ENCODE measurements at places on chromosomes 4 and X.

DNA sequence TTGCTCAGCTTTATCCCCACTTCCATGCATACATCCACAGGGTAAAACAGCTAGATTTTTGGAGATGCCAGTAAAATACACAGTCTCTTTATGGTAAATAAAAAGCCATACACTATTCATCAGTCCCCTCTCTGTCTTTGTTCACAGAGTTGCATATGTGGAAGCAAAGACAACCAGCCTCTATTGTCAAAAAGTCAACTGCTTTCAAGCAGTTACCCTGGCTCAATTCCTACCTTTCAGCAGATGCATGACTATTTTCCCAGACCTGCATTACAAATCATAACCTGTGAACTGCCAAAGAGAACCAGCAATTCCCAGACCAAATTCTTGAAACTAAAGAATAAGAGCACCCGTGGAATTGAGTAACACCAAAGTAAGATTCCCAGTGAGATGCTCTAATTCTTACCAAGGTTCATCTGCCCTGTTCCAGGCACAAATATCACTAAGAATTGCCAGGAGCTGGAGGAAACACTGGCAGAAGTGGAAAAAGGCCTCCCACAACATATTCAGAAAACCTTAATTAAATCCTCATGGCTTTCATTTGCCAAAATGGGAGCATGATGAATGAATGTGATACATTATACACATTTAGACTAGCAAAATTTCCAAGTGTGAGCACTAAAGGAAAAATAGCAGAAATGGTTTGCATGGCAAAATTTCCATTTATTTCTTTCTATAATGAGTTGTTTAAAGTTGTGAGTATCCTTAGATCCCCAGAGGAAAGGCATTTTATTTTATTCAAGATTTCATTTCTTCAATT lies 391.2 kb upstream of the ADGRL3 start:
- DNase-seq = no peak

- no peak for DNase-seq
These were observed at the start of gene NMU for GRCh38 chr4:55635741-55636655. Gene NMU, minus strand, starts transcription at chr4:55636298. Its CDS starts 106 bp downstream, at chr4:55636192.

DNA sequence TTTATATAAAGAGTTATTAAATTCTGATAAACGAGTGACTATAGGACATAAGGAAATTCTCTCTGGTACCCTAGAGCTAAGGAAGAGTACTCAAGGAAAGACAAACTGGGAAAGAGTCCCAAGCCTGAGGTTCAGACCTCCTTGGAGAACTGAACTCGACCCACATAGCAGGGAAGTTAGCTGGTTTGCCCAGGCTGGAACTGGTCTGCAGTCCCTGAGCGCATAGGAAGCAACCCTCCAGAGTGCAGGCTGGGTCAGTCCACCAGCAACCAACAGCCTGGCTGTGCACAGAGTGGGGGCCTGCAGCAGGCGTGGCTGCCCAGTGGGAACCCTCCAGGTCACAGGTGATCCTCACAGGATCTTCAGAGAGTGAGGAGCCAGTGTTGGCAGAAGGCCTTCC lies 114.1 kb downstream of the SOWAHB start:
- DNase-seq = no peak

- DNase-seq = no peak
These were observed 56.4 kb downstream of the RAB28 start for GRCh38 chr4:13427599-13428325.

- DNase-seq = no peak
These were observed 66.5 kb downstream of the DMP1 start for GRCh38 chr4:87716371-87717265.

- no peak for DNase-seq
These were observed 617 bp upstream of the GPR34 start for GRCh38 chrX:41688156-41688555.

DNA sequence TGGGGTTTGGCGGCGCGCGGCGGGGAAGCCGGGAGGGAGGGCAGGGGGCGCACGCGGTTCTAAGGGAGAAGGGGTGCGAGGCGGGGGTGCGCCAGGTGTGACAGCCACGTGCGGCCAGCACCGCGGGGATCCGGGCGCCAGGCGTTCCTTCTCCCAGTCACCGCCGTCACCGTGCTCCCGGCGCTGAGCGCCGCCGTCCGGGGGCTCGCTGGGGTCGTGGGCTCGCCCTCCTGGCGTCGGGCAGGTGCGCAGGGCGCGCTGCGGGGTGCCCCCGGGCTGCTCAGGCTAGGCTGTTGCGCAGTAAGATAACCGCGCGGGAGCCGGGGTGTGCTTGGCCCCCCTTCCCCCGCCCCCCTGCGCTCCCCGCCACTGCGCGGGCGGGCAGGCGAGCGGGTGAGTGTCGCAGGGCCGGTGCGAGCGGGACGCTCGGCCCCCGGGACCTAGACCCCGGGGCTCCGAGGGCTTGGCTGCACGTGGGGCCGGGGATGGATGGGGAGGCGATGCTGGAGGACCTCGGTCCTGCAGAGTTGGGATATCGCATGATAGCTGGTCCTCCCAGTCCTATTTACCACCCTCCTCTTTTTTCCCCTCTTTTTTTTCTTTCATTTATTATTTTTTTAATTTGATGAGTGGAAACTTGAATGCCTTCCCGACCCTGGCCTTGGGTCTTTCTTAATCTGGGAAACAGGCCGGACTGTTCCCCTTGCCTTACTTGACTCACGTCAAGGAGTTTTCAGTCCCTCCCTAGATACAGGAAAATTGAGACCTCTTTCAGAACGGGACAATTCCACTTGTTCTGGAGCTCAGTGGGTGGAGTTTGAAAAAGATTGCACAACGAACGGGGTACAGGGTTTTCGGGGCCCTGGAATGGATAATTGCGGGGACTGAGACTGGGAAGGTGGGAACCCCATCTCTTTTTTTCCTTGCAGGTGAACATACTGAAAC lies 797 bp downstream of the TXLNG start:
- DNase-seq = no peak

DNA sequence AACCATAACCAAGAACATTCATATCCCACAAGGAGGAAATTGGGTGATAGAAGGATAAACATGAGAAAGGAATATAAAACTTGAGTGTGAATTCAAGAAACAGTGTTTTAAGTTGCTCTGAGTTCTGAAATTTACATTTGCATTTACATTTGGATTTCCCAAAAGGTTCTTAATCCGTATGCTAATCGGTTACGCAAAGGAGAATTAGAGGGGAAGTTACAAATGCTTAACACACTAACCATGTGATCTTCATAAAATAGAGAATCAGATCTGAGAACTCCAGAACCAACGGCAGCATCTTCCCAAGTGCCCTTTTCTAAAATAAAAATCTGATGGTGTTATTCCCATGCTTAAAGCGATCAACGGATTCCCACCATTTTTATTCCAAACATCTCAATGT lies 48.0 kb downstream of the PROM1 start:
- DNase-seq = no peak

DNA sequence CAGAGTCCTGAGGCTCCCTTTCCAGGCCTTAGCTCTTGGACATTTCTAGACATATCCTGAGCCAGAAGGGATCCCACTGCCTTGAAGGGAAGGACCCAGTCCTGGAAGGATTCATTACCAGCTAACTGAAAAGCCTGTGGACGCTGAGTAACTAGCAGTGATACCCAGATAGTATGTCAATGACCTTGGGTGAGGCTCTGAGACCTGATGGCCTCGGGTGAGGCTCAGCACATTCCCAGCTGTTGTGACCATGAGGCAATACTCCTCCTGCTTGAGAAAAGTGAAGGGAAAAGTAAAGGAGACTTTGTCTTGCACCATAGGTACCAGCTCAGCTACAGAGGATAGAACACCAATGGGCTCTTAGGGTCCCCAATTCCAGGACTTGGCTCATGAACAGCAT lies 268.1 kb downstream of the DKK2 start:
- DNase-seq = no peak

DNA sequence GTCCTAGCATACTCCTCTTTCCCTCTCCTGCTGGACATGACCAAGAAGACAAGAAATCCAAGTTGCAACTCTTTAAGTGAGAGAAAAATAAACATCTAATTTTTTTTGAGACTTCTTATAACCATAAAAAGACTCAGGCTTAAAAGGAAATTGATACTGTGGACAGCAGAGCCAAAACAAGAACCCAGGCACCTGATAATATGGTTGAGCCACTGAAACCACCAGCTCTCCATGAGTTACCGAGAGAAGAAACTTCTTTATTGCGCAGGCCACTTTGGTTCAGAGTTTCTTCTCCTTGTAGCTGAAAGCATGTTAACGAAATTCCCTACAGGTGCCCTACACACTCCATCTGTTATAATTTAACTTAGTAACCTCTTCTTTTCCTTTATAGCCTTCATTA lies 11.3 kb upstream of the SPCS3 start:
- DNase-seq = no peak

GRCh38 chr4:41375561-41375960 lies 118.8 kb downstream of the UCHL1 start:
- DNase-seq = no peak

Data from AG09309 (cell line).